ENCODE measurements at places on chromosomes 7 and 10.

GRCh38 chr10:132712743-132713142 is 73.2 kb downstream of the NKX6-2 start:
- DNase-seq: no peak

DNA sequence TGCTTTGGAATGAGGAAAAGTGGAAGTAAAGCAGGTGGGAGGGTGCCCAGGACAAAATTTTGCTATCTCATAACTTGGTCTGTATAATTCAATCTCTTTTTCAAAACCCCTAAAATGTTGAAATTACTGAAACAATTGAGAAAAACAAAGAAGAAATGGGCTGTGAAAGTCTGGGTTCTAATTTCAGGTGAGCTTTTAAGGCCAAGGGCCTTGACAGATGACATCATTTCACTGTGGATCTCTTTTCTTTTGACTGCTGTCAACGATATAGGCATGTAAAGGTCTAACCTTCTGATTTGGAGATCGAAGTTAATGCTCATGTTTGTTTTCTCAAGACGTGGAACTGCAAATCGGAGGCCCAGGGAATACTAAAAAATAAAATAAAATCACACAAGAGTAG is 127.8 kb downstream of the ITGA8 start:
- no peak for DNase-seq

- DNase-seq: no peak
Measured at GRCh38 chr7:91187061-91187460, 77.2 kb upstream of the FZD1 start.

GRCh38 chr10:63671317-63671937 is 150.2 kb downstream of the REEP3 start:
- no peak for DNase-seq

- DNase-seq: no peak
Measured at GRCh38 chr7:159049266-159050025, 95.2 kb downstream of the VIPR2 start.

DNA sequence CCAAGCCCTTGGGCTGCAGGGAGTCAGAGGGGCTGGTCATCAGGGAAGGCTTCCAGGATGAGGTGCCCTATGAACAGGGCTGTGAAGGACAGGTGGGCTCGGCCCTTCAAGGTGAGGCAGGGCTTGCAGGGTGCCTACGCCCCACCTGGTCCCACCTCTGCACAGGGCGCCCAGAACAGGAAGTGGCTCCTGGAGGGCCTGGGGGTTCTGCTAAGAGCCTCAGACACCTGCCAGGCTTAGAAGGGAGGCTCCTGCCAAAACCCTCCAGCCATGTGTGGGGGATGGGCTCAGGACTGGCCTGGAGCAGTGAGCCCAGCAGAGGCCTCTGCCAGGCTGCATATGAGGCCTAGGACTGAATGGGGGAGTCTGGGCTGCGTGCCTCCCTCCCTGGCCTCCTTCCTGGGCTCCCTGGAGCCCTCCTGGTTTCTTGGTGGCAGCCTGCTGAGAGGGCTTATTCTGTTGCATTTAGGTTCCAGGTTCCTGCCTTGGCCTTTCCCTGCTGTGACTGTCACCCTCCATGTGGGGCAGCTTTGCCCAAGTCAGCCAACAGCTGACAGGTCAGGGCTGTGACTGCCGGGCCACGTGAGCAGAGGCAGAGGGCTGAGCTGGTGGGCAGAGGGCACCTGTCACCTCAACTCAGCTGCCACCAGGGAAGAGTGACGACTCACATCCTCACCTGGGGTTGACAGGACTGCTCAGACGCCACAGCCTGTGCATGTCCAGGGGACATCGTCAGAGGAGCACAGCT is 45.2 kb upstream of the MSMB start:
- DNase-seq: no peak

GRCh38 chr10:108184114-108184513 is 1019.6 kb upstream of the SORCS1 start:
- DNase-seq: no peak

DNA sequence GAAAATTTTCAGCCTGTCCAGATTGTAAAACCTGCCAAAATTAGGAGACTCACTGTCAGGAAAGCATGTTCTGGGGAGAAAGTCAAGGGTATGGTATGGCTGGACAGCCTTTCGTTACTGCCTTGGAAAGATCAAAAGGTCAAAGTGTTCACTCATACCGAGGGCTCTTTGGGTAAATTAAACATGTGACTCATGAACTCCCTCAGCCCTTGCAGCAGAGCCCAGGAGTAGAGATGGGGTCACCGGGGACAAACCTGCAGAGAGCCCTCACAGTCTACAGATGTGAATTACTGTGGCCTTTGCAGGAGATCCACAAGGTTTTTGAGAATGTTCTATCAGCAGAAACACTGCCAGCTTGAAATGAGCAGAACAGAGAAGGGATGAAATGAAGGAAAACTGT is 275.7 kb downstream of the KLF6 start:
- DNase-seq: no peak

GRCh38 chr7:99098824-99099498 is 44.9 kb downstream of the SMURF1 start:
- DNase-seq: no peak

DNA sequence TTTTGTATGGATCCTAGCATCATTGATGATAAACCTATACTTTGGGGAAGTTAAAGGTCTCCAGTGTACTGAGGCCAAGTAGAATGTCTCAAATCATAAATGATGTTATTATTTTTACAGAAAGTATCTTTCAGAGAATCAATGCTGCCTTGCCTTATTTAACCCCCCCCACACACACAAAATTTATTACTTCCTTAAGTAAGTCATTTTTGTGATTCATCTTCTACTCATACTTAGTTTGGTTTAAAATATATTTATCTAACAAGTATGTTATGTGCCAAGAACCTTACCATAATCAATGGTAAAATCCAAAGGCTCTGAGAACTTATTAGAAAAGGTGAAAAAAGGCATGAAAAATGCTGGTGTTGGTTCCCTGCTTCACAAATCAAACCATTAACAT is 18.8 kb upstream of the CLDN12 start:
- DNase-seq: no peak

DNA sequence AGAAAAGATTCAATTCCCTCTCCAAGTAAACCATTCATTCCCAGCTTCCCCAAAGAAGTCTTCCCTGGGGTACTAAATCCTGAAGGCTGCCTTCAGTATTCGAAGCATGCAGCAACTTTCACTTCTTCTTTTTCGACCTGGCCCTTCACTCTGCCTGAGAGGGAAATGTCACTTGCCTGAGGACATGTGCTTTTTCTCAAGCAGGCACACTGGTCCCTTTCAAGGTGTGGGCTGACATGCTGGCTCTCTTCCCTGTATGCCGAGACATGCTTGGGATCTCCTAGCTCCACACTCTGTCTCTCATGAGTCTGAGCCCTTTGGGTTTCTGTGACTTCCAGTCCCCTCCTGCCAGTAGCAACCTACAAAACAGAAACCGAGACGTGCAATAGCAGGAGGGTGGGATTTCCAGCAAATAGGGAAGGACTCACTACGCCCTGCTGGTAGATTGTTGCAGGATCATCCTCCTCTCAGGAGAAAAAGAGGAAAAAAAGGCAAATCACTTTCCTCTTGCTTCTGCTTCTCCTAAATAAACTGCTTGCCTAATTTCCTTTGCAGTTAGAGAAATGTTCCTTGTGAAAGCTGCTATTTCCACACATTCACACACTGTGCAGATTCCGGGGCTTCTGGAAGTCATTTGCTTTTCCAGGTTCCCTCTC is 33.5 kb downstream of the FIGNL1 start:
- no peak for DNase-seq

GRCh38 chr7:100694098-100694745 is at the start of gene GIGYF1:
GIGYF1 (minus strand) TSS chr7:100694250; CDS start chr7:100688238, 6,012 bp downstream.
- peak; percentile 46 for DNase-seq

DNA sequence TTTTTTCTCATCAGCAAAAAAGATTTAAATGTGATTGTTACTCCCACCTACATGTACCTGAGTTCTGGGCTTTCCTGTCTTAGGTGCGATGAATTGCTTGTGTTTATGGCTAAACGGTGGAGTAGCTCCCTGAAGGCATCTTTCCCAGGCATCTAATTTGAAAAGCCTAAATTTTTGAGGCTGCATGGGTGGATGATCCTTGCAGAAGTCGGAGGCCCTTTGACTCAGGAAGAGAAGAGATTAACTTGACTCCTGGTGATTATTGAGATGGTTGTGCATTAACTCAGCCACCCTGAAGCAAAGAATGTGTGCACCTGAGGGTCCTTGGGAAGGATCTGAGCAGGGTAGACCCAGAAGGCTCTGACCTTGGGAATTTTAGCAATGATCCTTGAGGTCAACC is 155.6 kb upstream of the SEMA3C start:
- DNase-seq: no peak

GRCh38 chr10:43262902-43263466 is 3.9 kb downstream of the RASGEF1A start:
- DNase-seq: no peak

DNA sequence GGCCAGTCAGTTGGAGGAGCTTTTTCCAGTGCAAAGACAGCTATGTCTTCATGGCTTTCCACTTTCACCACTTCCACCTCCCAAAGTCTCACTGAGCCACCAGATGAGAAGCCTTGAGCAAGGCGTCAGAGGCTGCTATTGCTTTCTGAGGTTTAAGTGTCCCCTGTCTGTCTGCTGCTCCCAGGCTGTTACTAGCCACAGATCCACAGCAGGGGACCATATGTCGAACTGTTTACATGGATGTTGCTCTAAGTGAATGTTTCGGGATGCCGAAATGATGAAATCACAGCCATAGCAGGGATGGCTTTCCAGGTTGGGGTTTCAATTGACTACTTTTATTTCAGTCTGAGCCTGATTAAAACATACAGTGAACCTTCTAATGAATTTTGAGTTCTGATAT is 88.5 kb downstream of the AVL9 start:
- no peak for DNase-seq

- no peak for DNase-seq
Measured at GRCh38 chr7:50488379-50488778, 38.2 kb upstream of the FIGNL1 start.

GRCh38 chr7:26860361-26860760 is 4.0 kb downstream of the SKAP2 start:
- no peak for DNase-seq

DNA sequence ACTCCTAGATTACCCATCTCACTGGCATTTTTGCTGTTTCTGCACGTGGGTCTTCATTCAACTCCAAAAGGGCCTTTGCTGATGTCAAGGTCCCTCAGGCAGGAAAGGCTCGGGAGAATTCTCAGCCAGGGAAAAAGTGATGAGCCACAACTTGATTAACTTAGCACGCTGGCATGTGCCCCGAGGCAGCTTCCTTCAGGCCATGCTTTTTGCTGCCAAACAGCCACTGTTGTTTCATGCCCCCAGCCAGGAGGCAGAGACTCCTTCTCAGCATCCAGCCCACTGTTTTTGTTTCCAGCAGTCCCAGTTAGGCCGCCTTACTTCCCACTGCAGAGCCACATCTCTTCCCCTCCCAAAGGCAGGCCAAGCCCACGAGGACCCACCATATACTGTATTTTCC is 266.5 kb upstream of the YAE1 start:
- no peak for DNase-seq

- DNase-seq: no peak
Measured at GRCh38 chr10:88728107-88728763, 22.2 kb downstream of the LIPK start.

DNA sequence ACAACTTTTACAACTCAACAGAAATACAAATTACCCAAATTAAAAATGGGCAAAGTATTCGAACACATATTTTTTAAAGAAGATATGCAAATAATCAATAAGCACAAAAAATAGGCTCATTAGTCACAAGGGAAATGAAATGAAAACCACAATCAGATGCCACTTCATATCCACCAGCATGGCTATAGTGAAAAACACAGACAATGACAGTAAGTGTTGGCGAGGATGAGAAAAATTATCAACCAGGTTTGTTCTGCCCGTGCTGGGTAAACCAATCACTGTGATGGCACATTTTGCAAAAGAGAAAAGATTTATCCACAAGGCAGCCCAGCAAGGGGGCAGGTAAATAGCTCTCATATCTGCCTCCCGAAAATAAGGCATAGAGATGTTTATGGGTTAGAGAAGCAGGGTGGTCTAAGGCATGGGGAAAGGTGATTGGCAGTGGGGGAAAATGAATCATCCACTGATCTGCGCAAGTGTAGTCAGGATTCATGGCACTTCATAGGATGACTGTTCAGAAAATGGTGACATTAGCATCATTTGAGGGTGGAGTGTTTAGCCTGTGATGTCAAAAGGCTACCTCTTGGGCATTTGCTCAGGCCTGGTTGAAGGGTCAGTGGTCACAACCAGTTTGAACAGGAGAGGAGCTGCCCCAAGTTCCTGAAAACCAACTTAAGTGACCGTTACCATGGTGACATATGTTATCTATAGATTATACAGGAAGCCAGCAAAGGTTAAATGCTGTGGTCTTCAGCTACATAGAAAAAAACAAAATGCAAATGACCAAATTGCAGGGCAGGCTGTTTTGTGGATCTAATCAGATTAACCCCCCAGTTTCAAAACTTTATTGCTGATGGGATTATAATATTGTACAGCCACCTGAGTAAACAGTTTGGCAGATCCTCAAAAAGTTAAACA is 8.0 kb upstream of the CFAP70 start:
- DNase-seq: no peak

DNA sequence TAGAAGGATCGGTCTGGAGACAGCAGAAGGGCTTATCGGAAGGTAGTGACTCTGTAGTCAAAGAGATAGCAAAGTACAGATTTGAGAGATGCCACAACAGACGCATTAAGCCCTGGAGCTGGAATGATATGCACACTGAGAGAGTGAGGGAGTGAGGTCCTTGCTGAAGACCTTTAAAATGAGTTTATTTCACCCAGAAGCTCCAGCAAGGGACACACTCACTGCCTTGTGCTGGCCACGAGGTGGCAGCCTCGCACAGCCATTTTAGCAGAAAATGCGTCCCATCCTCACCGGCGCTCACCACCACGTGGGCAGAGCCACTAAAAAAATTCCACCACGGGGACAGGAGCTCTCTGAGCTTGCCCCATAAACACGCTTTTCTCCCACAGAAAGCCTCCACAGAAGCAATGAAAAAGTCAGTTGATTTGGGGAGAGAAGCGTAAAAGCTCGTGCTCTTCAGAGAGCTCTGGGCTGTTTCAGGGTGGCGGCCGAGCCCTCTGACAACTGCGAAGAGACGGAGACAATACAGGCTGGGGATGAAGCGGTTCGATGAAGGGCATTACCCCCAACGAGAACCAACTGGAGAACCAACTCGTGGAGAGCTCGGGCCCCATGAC is 163.0 kb upstream of the KLF14 start:
- peak; percentile 61 for DNase-seq

DNA sequence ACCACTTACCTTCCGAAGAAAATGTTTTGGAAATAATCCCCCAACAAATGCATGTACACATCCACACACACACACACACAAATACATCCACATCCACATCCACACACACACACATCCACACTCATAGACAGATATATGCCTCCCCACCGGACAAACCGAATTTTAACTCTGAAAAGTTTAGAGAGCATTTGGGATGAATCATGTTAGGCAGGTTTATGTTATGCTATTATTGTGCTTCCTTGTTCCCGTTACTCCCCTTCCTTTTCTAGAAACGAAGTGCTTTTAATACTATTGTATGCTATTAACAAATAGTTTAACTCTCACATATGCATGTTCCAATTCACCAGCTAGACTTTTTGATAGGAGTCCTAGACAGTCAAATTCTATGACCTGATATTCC is 91.5 kb downstream of the FAS start:
- no peak for DNase-seq

GRCh38 chr7:133582766-133583523 is 330.1 kb downstream of the EXOC4 start:
- DNase-seq: no peak

Data from stimulated activated CD8-positive, alpha-beta memory T cell treated with anti-CD3 and anti-CD28 coated beads, Interleukin-15, amount 100 ng/mL, for 4 hours (primary cell).